ENCODE measurements at places on chromosomes 3 and 15.

DNA sequence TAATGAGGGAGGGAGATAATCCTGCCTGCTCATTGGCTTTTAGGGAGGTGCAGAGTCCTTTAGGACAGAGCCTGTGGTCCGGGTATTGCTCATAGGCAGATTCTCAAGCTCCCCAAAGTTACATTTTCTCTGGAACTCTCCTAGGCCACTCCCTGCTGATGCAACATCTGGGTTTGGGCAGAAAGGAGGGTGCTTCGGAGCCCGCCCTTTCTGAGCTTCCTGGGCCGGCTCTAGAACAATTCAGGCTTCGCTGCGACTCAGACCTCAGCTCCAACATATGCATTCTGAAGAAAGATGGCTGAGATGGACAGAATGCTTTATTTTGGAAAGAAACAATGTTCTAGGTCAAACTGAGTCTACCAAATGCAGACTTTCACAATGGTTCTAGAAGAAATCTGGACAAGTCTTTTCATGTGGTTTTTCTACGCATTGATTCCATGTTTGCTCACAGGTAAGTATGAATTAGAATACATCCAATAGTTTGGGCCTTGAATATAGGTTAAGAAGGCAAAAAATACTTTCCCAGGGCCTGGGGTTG, at the start of gene IL20RB:
TSS of gene IL20RB (plus strand) at position 233 of the 538 bp plus-strand sequence. CDS start at position 364, 131 bp downstream.
- no peak for DNase-seq

DNA sequence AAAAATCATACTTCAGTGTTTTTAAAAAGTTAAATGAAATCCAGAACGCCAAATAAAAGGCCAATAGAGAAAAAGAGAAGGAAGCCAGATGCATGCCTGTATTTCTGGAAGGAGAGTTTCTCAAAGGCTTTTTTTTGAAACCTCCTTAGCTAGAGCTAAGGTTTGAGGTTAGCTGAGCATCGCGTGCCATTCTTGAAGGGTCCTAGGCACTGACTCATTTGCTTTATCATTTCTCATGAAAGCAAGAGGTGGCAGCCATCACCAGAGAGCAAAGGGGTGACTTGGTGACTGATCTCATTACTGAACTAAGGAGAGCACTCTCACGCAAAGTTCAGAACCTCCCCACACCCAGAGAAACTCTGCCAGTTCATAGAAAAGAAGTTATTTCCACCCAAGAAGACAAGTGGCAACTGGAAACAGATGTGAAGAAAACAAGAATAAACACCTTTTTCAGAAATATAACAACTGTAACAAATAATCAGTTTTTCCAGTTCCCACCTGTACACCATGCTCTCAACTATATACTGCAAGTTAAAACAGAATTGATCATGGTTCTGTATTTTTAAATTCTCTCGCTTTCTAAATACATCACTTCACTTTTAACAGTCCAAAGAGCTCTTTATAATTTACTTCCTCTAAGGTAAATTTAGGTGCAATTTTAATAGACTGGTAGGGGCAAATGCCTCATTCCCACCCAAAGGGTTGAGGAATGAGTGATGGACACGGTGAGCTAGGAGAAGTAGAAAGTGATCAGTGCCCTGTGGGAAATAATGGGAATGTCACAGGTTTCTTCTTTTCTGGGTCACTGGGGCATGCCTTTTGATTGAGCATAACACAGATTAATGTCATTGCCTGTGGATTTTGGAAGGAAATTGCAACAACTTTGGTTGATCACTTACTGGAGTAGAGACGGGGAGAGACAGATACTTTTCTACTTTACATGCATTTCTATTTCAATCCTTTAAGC, 24.7 kb downstream of the GPR15 start:
- DNase-seq: peak; percentile 73

DNA sequence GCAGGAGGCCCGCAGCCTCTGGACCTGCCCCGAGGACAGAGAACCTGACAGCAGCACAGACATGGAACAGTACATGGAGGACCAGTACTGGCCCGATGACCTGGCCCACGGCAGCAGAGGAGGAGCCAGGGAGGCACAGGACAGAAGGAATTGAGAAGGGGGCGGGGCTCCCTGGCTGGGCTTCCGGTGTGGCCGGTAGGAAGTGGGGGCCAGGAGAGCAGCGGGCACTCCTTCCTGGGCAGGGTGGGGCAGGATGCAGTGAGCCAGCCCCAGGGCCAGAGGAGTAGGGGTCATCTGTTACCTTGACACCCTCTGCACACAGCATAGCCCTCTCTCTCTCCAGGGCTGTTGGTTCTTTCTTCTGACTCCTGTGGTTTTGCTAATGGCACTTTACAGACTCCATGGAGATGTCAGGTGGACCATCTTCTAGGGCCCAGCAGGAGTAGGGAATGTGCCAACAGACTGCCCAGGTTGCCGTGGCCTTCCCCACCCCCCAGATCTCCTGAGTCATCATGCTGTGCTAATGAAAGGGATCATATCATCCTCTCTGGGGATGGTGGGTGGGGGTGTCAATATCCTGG, 8.6 kb upstream of the ISG20 start:
- DNase-seq: no peak

GRCh38 chr15:42931702-42932486, 11.3 kb upstream of the TTBK2 start:
- no peak for DNase-seq

GRCh38 chr3:60555686-60556354, 695.4 kb downstream of the FHIT start:
- no peak for DNase-seq

DNA sequence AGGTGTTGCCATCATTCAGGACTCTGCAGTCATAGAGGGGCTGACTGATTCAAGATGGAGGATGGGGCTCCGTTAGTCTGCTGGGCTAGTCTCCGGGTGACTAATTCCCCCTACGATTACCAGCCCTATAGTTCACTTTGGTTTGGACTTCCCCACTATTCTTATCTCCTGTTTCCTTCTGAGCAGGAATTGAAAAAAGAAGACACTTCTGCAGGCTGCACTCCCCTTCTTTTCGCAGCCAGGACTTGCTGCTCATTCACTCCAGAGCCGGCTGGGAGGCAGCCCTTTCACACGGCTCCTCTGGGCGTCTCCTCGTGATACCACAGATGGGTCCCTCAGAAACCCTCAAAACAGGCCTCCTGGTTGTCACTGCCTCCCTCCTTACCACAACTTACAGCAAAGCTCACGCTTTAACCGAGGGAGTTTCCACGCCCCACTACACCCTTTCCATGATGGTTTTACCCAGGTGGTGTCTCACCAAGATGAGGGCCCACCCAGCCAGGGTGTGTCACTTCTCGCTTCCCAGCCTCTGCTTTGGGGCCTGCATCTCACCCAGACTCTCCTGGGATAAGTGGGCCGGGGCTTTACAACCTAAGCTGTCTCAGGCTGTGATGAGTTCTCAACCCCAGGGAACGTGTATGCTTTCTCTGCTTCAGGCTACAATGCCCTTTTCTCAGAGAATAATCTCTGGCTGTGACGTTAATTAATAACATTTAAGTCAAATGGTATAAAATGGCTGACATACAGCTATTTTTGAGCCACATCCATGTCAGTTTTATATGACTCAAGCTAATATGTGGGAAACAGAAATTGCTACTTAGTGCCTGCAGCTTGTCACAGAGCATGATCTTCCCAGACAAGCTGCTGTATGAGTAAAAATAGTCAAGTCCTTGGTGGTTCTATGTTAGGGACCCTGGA, 11.9 kb downstream of the CX3CR1 start:
- DNase-seq: peak; percentile 84

- DNase-seq: no peak
Measured at GRCh38 chr3:149016669-149017541, 25.6 kb downstream of the GYG1 start.

GRCh38 chr15:89936051-89936785, 23.5 kb upstream of the ARPIN start:
- DNase-seq: peak; percentile 46

GRCh38 chr15:72835294-72835890, 51.8 kb upstream of the ADPGK start:
- DNase-seq: no peak

DNA sequence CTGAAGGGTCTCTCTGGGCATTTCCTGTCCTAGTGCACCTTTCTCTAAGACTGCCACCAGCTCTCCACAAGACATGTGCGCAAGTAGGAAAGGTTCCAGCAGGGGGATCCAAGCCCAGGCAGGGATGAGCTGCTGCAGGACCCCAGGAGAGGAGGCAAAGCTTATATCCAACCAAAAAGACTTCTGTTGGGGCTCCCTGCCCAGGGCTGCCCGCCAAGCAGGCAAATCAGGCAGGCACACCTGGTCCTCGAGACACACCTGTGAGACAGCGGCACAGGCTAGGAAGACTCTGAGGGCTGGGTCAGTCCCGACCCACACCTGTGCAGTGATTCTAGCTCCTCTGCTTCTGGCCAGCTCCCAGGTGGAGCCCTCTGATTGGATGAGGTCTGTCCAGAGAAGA, 80.6 kb downstream of the MYLK start:
- DNase-seq: no peak

DNA sequence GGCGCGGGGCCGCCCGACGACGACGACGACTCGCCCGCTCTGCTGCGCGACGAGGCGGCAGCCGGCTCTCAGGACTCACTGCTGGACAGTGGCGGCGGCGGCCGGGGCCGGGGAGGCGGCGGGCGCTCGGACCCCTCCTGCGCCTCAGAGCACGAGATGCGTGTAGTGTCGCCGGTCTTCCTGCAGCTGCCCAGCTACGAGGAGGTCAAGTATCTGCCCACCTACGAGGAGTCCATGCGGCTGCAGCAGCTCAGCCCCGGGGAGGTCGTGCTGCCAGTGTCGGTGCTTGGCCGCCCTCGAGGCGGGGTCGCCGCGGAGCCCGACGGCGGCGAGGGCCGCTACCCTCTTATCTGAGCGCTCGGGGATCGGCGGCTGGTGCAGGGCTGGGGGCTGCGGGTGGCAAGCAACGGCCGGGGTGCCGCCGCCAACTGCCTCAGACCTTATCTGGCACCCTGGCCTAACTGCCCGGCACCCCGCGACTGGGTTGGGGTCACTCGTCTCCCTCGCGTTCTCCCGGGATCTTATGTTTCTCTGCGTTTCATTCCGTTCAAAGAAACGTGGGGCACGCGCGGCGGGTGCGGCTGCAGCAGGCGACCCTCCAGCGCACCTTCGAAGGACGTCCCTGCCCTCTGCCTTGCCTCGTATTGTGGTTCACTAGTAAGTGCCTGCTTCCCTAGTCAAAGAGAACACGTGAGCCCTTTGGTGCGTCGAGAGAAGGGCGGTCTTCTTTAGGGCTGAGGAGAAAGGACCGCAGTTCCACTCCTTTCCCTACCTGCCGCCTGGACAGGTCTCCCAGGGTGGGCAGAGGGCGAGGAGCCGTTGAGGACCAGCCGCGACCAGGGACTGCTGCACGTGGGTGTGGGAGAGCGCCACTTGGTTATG, 1.0 kb downstream of the C3orf80 start:
- DNase-seq: no peak

GRCh38 chr15:90582553-90582952, 52.8 kb downstream of the CRTC3 start:
- no peak for DNase-seq

DNA sequence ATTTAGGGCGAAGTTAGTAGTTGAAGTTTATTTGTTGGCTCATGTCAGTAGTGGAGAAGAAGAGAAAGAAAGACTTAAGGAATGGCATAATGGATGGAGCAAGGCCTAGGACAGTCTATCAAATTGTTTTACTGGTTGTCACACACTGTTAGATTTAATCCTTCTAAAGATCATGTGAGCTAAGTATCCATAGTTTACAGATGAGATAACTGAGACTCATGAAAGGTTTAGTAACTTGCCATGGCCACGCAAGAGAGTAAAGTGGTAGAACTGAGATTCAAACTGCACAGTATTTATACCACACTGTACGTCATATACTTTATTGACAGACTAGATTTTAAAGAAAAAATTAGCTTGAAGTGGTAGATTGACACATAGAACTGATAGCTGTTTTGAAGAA, 11.4 kb downstream of the SPRED1 start:
- no peak for DNase-seq

GRCh38 chr15:68951813-68952212, 21.5 kb downstream of the SPESP1 start:
- DNase-seq: no peak

GRCh38 chr3:59401924-59402323, 352.1 kb upstream of the CFAP20DC start:
- DNase-seq: no peak

DNA sequence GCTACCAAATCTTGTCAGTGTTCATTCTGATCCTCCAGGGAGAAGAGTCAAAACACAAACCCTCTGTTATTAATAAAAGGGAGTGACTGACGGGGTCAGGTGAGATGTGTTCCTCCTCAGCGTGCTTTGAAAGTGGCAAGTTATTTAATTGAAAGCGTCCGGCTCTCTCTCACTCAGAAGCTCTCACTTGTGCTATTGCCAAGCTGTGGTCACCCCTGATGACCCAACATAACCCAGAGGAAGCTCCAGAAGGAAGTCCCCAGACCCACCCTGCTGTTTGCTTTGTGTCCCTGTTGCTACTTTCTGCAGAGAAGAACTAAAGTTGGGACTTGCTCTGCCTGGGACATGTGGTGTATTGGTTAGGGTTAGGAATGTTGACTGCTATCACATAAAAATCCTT, 235.6 kb downstream of the EDEM1 start:
- DNase-seq: no peak

All from CD4-positive, alpha-beta T cell treated with Interleukin-4 for 1 hour (primary cell).